ENCODE measurements at places on chromosomes 16 and 17. TPM values are rescaled to one million over a fixed set of nuclear protein-coding genes. Genes with fewer than 3 reads are reported as not detected.

GRCh38 chr16:30351586-30352419 lies 3.3 kb downstream of the CD2BP2 start:
- DNase-seq: no peak

GRCh38 chr16:66480265-66481080 lies 53.4 kb downstream of the BEAN1 start:
- DNase-seq: no peak

DNA sequence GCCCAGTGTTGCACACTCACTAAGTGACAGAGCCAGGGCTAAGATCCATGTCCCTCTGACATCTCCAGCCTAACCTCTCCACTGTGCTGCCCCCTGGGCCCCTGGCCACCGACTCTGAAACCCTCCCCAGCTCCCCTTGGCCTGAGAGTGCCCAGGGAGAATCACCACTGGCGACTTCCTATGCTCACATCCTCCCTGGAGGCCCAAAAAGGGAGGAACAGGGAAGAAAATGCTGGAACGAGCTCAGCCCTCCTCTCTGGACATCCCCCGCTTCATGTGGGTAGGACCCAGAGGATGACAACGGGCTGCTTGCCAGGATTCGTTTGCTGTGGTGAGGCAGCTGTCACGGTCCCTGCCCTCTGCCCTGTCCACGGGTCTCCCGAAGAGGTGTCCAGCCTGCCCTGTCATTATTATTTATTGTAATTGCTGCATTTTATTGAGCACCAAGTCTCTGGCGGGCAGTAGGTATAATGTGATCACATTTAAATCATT lies 153.5 kb upstream of the RPL38 start:
- no peak for DNase-seq

DNA sequence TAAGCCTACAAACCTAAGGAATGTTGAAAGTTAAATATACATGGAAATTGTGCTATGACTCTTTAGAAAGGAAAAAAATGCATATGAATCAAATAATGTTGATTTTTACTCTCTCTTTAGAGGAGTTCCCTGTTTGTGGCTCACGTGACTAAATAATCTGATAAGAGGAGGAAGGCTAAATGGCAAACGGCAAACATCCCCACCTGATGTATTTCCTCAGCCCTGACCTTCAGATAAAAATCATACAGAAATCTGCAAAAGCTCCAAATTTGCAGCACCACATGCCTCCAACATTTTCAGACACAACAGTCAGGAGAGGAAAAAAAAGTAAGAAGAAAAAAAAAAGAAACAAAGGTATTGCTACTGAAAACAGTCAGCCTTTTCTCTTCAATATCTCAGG lies 423.0 kb upstream of the PSMD7 start:
- DNase-seq: no peak

SMPD3 gene
- total RNA-seq: 0.07 TPM

Measured in activated T-helper 2 cell treated with anti-CD3 and anti-CD28 coated beads, Interferon-gamma antibody, Interleukin-2, Interleukin-4, amounts not matched to agents 10 μg/mL and 5 μg/mL and 100 μg/mL, durations not matched to agents 14 hours and 24 hours and 36 hours (primary cell).